ENCODE measurements at places on chromosomes 3 and 15.

DNA sequence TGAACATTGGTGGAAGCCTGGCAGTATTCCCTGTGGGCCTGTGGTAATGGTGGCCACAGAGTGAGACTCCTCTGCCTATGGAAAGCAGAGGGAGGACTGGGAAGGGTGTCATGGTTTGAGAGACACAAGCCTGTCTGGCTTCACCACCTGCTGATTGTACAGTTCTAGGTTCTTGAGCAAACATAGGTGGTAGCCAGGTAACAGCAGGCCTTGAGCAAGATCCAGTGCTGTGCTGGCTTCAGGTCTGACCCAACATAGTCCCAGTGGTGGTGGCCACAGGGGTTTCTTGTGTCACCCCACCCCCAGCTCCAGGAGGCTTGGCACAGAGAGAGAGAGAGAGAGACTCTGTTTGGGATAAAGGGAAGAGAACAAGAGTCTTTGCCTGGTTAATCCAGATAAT, 22.7 kb upstream of the KPNA4 start:
- no peak for DNase-seq

DNA sequence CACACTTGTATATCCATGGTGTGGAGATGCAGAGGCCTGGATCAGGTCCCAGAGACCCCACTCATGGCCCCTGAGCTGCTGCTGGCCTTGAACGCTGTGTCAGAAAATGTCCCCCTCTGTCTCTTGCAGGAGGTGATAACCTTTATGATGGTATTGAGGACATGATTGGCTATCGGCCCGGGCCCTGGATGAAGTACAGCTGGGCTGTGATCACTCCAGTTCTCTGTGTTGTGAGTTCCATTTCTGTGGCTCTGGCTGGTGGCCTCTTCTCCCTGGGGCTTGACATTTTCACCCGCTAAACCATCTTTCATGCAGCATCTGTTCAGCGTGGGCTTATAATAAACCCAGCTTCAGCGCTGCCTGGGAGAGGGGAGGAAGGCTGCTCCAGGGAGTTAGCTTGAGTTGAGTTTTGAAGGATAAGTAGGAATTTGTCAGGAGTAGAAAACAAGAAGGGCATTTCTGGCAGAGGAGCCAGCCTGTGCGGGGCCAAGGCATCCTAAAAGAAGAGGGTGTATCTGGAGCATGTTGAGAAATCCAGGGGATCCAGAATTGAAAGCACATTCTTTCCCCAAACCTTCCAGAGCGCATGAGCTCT, 61.1 kb downstream of the GRIP2 start:
- DNase-seq: no peak

DNA sequence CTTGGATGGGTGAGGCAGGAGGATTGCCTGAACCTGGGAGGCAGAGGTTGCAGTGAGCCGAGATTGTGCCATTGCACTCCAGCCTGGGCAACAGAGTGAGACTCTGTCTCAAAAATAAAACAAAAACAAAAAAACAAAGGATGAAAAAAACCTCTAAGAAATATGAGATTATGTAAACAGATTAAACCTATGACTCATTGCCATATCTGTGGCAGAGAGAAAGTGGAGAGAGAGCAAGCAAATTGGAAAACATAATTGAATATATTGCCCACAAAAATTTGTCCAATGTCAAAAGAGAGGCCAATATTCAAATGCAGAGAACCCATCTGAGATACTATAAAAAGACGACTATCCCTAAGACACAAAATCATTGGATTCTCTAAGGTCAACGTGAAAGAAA, 1106.0 kb downstream of the OTOL1 start:
- DNase-seq: no peak

- DNase-seq: no peak
Observed at GRCh38 chr3:3552761-3553160, 246.5 kb upstream of the LRRN1 start.

GRCh38 chr15:48866141-48866563, 11.8 kb upstream of the EID1 start:
- no peak for DNase-seq

Measured in stimulated activated CD4-positive, alpha-beta T cell treated with anti-CD3 and anti-CD28 coated beads, Interleukin-1b, Interleukin-23, amount 100 ng/mL, for 1 hour (primary cell).